ENCODE measurements at places on chromosomes 16 and 17.
A peak's percentile ranks its signal among the peaks of the same experiment; 100 is the strongest.

DNA sequence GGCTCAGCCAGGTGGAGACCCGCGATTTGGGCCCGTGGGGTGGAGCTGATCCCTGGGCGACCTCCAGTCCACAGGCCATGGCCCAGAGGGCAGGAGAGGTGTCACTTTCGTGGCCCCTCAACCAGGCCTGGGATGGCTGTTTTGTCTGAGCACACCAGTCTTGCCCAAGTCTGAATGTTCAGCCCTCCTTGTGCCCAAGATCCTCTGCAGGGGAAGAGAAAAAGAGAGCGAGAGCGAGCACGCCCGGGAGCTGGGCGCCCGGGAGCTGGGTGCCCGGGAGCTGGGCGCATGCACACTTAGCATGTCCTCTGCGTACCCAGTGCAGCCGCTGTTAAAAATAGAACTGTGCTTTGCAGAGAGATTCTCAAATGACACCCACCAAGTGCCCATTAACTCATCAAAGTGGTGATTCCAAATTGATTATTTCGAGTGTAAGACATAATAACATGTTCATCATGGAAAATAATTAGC lies 403.3 kb upstream of the TNRC6C start:
- no peak for DNase-seq

DNA sequence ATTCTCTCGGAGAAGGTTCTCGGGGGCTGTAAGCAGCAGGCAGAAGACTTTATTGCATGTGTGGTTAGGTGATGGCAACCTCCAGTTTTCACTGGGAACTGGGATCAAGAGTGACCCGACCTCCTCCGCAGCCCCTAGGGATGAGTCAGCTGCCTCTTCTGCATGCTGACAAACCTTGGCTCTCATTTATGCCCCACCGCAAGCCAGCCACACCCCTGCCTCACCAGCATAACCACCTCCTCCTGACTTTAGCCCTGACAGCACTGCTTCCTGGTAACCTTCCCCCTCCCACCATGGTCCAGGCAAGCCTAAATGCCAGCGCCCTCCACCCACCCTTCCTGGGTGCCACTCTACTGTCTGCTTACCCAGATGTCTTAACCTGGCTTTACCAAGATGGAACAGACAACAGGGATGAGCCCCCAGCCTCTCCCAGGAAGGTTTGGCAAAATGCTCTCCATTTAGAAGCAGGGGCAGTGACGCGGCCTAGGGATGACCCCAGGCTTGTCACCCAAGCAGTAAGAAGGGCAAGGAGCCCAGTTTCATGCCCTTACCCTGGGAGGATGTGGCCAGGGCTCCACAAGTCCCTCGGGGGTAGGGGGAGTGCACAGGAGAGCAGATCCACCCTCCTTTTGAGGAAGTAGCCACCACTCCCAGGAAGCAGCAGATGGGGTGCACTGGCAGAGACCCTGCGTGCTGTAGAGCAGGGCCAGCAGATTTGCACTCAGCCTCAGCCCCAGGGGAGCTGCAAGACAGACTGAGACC lies 73.5 kb downstream of the GOSR1 start:
- no peak for DNase-seq

DNA sequence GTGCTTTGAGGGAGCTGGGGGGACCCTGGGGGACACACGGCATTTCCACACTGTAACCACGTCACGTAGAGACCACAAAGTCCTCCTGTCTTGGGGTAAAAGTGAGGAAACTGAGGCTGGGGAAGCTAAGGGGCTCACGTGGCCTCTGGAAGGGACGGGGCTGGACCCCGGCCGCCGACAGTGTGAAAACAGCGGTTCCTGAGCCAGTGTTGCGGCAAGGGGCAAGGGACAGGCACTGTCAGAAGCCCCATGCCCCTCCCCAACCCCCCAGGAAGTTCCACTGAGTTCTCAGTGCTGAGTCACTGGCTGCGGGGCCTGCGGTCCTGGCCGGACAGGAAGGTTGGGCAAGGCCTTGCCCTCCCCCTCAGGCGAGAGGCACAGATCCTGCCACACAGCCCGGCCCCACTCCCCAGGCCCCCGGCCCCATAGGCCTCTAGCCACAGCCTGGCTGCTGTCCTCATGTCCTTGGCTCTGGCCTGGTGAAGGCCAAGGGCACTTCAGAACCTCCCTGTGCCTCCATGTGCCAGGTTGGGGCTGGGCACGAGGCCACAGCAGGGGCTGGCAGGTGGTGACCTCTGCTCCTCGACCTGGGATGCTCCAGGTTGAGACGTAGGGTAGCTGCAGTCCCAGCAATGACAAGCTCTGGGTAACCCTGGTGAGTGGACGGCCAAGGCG lies 5.0 kb upstream of the CCDC57 start:
- no peak for DNase-seq

- no peak for DNase-seq
Observed at GRCh38 chr17:81635973-81636504, 873 bp downstream of the NPLOC4 start.

- no peak for DNase-seq
Observed at GRCh38 chr16:57570301-57571070, 28.0 kb downstream of the ADGRG5 start.

DNA sequence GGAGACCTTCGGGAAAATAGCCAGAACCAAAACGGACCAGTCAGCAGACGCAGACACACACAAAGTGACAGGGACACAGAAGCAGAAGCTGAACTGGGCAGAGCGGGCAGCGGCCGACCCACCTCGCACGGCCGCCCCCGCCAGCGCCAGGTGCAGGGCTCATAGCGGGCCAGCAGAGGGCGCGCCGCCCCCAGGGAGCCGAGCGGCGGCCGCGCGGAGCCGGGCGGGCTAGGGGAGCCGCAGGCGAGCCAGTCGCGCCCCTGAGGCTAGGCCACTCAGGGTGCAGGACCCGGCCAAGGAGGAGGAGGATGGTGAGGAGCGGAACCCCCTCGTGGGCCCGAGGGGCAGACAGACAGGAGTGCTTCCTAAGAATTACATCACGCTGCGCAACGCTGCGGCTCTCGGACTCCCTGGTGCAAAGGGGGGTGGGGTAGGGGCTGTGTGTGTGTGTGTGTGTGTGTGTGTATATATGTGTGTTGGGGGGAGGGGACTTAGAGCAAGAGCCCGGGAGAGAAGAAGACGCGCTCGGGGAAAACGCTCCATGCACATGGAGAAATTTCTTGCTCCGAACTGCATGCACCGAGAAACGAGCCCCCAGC lies 913 bp upstream of the NOG start:
- no peak for DNase-seq

DNA sequence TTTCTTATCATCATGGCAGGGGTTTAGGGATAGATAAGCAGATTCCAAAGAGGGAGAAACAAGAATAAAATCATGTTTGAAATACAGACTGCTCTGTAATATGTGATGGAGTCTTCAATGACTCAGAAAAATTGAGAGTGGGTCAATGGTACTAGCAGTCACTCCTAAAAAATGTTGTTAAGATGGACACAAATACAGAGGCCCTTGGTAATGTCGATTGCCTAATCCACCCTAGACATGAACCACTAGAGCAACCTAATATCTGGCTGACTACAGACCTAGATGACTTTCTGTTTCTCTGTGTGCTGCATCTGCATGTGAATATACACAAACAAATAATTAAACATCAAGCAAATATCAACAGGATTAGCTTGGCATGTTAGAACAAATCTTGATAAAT lies 135.8 kb downstream of the CDH8 start:
- DNase-seq = no peak

GRCh38 chr17:62186841-62187240 lies 121.8 kb upstream of the MED13 start:
- DNase-seq = no peak

DNA sequence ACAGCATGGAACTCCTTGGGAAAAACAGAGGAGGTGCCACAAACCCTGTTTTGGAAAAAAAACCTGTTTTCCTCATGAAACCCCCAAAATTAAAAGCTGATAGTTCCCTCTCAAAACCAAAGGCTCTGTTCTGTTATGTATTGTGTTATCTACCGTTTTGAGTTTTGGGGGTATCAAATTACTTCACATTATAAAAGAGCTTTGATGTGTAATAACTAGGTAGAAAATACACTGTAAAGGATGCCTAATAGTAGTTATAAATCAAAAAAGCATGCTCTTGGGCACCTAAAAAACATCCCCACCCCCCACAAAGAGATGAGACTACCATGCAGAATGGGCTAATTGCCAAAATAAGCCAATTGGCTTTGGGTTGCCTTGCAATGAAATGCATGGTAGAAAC lies 30.8 kb downstream of the C16orf54 start:
- no peak for DNase-seq

- no peak for DNase-seq
Observed at GRCh38 chr16:72853575-72854266, 194.2 kb downstream of the ZFHX3 start.

DNA sequence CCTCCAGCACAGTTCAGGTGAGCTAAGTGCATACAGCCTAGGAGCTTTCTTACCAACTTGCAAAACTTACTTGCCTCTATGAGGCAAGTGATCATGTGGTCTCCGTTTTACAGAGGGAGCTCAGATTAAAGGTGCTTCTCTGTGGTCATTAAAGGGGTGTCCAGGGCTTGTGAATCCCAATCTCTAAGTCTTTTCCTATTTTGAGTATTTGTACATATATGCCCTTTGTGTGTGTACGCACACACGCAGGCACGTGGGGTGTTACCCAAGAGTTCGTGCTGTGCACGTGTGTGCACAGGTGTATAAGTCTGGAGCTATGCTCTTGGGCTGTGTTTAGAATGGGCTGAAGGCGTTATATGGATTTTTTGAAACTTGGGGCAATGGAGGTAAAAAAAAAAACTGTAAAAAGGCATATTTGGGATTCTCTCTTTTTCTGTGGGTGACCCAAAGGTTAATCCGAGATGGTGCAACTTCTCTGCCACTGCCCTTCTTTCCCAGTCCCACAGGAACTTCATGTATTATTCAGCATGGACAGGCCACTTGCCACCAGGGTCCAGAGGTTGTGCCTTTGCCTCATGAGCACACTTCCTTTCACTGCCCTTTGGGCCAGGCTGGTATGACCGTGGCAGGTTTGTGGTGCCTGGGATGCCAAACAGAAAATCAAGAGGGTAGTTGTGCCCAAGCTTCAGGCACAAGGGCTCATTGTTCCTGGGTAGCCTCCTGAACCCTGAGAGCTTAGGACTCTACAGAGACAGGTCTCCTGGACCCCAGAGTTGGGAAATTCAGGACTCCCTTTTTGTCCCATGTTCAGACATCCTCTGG lies 1.5 kb downstream of the ABCC3 start:
- no peak for DNase-seq

- DNase-seq = peak; percentile 57
Observed at GRCh38 chr17:78781104-78781892, 775 bp downstream of the CYTH1 start.

GRCh38 chr17:81043319-81043724 lies 8.4 kb downstream of the BAIAP2 start:
- DNase-seq = no peak

DNA sequence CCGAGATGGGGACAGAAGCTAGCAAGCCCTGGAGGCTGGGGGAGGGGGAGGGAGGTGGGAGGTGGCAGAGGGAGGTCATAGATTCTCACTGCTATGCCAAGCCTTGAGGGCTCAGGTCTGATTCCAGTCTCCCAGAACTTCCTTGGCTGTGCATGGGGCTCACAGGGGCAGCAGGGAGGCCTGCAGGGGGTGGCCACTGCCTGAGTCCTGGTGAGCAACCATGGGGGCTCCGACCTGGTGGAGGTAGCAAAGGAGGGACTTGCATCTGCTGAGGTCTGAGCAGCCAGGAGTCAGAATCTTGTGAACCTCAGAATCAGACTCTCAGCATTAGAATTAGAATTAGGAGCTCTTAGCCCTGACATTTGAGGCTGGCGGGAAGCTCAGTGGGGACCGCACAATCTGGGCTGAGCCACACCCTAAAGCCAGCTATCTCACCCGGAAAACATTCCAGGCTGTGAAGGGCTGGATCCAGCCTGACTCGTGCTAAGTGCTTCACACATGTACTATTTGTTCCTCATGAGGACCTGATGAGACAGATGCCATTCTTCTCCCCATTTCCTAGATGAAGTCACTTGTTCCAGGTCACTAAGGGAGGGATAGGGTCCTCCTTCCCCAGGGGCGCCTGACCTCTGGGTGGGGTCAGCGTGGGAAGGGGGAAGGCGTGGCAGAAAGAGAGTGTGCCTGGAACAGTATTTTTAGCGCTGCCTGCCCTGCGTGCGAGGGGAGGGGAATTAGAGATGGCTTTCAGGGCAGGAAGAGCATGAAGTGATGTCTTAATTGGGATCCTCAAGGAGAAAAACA lies 17.3 kb upstream of the KCNJ12 start:
- DNase-seq = no peak

GRCh38 chr16:79156761-79157160 lies 443.8 kb downstream of the MAF start:
- DNase-seq = no peak

DNA sequence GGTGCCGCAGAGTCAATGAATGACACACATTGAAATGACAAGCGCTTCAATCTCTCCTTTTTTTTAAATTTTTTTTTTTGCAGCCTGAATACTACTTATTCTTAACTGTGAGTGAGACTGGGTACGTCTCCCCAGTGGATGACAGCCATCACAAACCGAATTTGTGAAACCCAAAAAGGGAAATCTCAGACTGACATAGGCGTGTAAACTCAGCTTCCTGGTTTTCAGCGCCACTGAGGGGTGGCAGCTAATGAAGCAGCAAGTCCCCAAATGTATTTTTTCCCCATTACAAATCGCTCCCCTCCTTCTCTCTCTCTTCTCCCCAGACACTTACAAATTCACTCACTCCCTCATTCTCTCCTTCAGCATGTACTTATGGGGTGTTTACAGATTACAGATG lies 196.0 kb downstream of the MAF start:
- no peak for DNase-seq

DNA sequence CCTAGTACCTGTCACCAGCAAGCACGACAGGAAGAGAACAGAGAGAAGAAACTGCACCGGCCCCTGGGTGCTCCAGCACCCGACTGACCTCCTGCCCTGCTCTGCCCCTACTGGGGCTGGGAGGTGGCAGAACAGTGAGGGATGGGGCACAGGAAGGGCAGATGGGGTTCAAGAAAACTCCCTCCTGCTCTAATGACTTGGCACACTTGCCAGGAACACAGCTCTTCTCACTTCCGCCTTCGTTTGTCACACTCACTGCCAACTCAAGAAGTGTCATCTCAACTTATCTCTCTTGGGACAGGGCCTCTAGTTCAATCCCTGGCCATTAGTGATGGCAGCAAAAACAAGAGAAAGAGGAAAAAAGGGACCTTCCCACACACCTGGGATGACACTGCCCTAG lies 42.7 kb upstream of the ICAM2 start:
- no peak for DNase-seq

- no peak for DNase-seq
Observed at GRCh38 chr17:80650331-80650672, 105.7 kb downstream of the RPTOR start.
